Stimulated activated CD8-positive, alpha-beta memory T cell treated with anti-CD3 and anti-CD28 coated beads, Interleukin-15, amount 100 ng/mL, for 24 hours (primary cell): ENCODE measurements at places on chromosomes 2 and 18.

DNA sequence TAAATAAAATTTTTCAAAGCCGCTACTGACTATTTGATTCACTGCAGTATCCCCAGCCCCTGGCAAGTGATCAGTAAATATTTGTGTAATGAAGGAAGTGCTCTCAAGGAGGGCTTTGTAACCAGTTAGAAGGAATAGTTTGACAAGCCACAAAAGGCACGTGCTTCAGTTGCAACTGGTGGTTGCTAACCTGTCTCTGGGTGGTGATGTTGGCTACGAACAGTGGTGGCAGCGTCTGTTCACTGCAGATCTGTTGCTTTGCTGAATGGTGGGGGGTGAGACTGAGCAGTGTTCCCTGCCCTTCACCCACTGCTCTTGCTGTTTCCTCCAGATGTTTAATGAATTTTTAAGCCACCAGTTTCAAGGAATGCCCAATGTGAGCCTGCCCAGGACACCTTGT is 73.9 kb upstream of the SIX2 start:
- DNase-seq: no peak

DNA sequence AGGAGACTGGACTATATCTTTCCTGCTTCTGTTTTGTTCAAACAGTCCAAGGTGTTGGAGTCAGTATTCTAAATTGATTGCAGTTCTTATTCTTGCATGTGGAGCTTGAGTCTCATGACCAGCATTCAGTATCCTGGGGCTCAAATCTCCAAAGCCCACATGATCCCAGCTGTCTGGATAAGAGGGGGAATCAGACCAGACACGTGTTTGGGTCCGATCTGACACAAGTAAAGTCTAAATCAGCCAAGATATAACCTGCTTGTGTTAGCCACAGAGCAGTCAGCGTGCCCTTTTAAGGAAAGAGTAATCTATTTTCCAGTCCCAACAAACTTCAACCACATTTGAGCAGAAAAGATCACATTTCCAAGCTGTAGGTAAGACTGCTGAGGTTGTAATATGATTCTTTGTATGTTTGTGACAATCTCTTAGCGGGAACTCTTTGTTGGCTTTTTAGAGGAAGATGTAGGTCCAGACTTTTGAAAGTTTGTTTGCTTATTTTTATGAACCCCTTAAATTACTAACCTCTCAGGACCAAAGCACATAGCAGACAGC is 334.6 kb downstream of the SLC4A3 start:
- DNase-seq: no peak

DNA sequence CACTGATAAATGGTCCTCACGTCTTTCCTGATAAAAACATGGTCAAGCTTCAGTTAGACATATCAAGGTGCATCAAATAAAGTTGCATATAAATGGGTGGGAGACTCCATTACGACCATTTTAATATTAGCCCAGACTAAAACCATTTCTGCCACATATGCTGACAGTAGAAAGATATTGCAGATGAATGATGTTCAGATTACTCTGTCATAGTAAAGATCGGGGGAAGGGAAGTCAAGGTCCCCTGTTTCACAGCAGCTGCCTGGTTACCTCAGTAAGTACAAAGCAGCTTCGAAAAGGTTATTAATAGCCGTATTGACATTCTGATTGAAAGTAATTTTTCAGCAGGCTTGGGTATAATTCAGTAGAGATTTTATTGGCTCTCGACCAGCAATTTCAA is 927.7 kb upstream of the CDH2 start:
- DNase-seq: no peak

- DNase-seq: no peak
Measured at GRCh38 chr2:20164061-20164733, 60.7 kb downstream of the SDC1 start.

DNA sequence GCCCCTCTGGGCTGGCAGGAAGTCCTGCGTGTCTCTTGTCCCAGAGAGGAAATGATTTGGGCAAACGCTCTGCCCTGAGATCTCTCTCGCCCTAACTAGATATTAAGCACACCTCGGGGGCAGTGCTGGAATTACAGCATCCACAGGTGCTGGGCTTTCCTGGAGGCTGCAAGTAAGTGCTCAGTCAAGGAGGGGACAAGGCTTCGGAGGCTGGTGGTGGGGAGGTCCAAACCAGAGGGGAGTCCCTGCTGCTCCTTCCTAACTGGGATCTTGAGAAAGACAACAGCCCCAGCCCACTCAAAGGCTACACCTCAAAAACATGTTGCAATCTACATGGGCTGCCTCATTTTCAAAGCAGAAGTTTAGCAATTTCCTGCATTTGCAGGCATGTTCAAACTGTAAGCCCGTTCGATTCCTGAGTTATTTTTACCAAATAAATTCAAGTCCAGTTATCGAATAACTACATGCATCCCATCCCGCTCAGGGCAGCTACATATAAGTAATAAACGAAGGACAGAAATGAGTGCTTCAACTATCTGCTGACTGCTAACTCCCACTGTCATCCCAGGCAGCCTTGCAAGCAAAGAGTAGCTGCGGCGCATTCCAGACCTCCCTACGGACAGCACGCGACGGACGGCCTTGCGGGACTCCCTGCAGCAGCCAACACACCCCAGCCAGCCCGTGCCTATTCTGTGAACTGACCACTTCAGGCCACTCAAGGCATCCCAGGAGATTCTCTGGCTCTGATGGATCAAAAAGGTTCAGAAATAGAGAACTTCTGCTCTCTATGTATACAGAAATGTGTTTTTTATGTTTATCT is 27.5 kb downstream of the ZNF516 start:
- DNase-seq: no peak

- no peak for DNase-seq
Measured at GRCh38 chr2:221465776-221466175, 106.3 kb downstream of the EPHA4 start.
